CD14-positive monocyte (primary cell): ENCODE measurements at places on chromosomes 7 and 10. TPM values are rescaled to one million over a fixed set of nuclear protein-coding genes. Genes with fewer than 3 reads are reported as not detected.

GRCh38 chr7:158814637-158815036 lies 14.7 kb downstream of the ESYT2 start:
- DNase-seq, result peak; percentile 28

DNA sequence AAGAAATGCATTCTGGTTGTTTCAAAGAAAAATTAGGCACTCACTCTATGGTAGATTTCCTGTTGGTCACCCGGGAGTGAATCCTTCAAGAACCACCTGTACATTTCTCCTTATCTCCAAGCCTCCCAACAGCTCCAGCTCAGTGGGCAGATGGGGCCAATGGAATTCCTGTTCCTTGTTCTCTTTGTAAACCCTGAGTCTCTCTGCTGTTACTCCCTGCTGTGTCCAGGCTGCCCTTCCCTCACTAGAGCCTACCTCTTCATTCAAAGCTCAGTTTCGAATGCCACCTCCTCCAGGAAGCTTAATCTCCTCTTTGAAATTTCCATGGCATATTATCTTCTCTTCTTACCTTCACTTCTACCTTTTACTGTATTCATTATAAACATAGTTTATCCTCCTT lies 3.5 kb upstream of the BMPER start:
- DNase-seq, result no peak

DNA sequence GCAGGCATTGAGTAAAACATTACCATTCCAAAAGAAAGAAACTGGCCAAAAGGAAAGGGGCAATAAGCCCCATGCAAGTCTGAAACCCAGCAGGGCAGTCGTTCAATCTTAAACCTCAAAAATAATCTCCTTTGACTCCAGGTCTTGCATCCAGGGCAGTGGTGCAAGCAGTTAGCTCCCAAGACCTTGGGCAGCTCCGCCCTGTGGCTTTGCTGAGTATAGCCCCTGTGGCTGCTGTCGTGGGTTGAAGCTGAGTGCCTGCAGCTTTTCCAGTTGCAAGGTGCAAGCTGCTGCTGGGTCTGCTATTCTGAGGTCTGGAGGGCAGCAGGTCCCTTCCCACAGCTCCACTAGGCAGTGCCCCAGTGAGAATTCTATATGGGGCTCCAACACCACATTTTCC lies 580.1 kb upstream of the AUTS2 start:
- DNase-seq, result no peak

- DNase-seq, result no peak
Observed at GRCh38 chr10:86979977-86980448, 11.7 kb downstream of the ADIRF start.

DNA sequence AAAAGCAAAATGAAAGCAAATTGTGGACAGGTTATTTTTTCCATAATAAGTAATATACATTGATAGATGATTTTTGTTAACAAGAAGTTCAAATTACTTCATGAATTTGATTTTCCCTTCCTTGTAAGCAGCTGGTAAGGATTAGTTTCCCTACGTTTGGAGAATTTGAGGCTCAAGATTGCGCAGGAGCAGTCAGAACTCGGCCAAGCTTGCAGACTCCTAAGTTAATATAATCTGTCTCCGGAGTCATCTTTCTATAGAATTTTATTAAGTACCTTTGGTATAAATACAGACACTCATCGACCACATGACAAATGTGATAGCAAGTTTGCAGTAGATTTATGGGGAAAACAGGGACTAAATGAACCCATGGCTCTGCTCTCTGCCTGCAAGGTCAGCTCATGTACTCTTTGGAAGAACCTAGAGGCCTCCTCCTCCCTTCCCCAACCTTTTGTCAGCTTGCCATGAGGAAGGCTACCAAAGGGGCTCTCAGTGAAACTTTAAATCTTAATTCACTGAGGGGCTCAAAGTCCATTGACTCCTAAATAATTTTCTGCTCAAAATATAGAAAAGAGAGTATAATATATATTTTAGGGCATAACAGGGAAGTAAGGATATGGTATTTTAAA lies 89.2 kb upstream of the CTTNBP2 start:
- DNase-seq, result no peak

Gene SLC13A1
- not detected for polyA plus RNA-seq

- no peak for DNase-seq
Observed at GRCh38 chr7:35677582-35678356, 17.2 kb downstream of the HERPUD2 start.

Gene NEBL
- not detected in 2 replicates for polyA plus RNA-seq

DNA sequence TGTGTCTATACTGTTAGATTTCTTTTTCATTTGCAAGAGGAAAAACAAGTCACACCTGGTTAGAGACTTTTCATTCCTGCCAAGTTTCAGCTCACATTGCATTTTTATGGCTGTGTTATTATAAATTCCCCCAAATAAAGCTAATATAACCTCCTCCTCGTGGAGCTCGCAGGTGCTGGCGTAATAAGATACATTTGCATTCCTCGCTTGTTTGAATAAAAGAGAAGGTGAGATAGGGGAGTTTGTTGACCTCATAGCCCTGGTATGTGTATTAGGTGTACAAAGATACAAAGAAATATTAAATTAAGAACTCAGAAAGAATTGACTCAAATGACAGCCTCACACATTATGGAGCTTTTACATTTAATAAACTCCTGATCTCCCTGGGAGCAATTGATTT lies 257.7 kb upstream of the SP8 start:
- DNase-seq, result no peak

GRCh38 chr7:147997636-147998035 lies 592.9 kb upstream of the C7orf33 start:
- no peak for DNase-seq

GRCh38 chr7:14685167-14685566 lies 217.4 kb downstream of the DGKB start:
- DNase-seq, result no peak

Gene JAZF1
- 12.4 and 18.1 TPM in 2 replicates for polyA plus RNA-seq

DNA sequence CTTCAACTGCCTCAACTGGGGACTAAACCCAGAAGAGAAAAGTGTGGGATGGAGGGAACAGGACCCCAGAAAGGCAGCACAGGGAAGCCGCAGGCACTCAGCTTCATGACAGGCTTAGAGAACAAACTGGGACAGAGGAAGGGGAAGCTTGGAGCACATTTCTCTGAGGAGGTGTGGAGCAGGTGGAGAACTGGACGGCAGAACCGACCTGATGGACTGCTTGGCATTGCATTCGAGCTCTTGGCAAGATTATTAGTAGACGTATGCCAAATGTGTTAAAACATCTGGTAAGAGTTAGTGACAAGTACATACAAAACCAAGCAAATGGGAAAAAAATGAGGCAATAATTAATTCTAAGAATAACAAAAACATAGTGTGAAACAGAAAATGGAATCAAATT lies 335.7 kb downstream of the SFMBT2 start:
- no peak for DNase-seq

Gene NPTX2
- polyA plus RNA-seq, result not detected

GRCh38 chr10:129438024-129438423 lies 29.0 kb upstream of the MGMT start:
- no peak for DNase-seq

Gene IL2RA
- not detected for polyA plus RNA-seq

Gene CPN1
- polyA plus RNA-seq, result not detected in 2 replicates

GRCh38 chr7:39353615-39354376 lies 212.4 kb upstream of the YAE1 start:
- DNase-seq, result no peak

- DNase-seq, result peak; percentile 71
Observed at GRCh38 chr10:117004227-117005025, 561 bp downstream of the SHTN1 start.

- no peak for DNase-seq
Observed at GRCh38 chr7:12220389-12221046, 9.4 kb downstream of the TMEM106B start.

DNA sequence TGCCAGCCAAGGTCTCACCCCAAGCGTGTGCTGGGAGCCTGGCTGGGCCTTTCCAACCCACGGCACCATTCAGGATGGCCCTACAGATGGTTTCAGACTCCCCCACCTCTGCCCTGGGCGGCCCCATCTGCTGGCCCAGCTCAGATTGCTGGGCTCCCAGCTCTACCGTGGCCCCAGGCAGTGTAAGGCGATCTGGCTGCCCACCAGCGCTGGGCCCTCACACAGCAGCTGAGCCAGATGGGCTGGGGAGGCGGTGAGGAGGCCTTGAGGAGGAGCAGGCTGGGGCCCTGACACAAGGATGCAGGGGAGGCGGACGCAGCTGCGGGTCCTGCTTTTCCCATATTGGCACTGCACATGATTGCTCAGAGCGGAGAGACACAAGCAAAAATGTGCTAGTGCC lies 162.8 kb downstream of the NRF1 start:
- DNase-seq, result no peak

Gene LRRN3
- not detected in 2 replicates for polyA plus RNA-seq

DNA sequence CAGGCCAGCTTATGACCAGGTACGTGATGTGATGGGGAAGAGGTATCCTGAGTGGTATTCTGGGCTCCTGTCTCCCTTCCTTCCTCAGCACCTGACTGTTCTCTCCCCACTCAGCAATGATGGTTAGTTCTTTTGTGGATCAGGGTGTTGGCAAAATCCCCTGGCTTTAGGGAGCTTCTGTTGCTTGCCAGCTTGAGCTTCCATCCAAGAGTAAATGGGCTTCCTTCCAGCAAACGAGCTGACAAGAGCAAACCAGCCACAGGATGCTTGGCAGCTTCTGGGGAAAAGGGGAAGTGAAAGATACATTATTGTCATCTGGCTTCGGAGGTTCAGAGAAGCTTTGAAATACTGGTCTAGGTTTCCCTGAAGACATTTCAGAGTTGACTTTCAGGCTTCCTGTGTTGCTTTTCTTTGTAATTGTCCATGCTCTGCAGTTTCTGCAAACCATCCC lies 5.2 kb downstream of the DUSP5 start:
- peak; percentile 79 for DNase-seq

GRCh38 chr10:88062385-88062784 lies 199.0 kb downstream of the PTEN start:
- DNase-seq, result peak; percentile 22

GRCh38 chr7:103025341-103025740 lies 49.3 kb downstream of the FBXL13 start:
- DNase-seq, result no peak

GRCh38 chr7:126378642-126379041 lies 874.1 kb downstream of the GRM8 start:
- DNase-seq, result no peak

DNA sequence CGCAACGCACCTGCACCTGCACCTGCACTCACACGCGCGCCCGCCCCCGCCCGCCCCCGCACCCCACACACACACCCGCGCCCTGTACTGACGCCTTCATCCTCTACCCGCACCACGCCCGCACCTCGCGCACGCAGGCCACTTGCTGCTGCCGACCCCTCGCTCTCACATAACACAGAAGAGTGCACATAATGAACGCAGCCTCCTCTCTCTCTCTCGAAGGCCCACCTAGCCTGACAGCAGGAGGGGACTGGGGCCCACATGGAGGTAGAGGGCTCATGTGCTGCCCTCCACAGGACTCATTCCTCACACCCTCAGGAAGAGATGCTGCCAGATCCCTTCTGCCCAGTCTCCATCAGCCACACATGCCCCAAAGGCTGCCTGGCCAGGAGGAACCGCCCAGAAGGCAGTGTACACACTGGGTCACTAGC lies 432 bp upstream of the CAMK2B start:
- DNase-seq, result no peak

- DNase-seq, result peak; percentile 52
Observed at GRCh38 chr10:14184841-14185315, 145.8 kb downstream of the FRMD4A start.

DNA sequence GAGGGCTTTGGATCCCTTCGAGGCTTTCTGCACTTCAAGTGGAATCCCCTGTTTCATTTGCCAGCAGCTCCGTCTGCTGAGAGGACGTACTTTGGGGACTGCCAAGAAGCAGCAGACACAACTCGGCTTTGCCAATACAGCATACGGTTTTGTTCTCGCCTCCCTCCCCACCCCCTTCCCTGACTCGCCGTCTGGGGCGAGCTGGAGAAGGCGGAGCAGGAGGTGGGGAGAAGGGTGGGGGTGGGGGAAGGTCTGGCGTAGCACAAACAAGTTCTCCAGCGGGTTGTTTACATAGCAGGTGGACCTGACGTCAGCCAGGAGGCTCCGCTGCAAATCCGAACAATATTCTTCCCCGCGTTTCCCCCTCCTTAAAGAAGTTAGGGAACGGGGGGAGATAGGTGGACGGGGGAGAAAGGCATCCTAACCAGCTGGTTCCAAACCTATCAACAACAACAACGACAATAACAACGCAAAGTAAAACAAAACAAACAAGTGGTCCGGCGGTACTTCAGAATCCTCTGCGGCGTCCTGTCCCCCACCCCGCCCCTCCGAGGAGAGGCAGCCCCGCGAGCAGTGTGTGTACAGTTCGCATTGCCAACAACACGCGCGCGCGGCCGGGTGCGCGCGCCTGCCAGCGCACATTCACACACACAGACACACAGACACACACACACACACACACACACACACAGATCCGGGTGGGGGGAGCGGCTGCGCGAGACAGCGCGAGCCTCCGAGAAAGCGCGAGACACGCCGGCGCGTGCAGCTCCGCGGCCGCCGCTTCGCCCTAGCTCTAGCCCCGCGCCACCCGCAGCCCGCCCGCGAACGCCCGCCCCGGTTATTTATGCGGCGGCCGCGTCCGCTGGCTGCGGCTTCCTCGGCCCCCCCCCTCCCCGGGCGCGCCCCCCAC lies 167.0 kb upstream of the PPP1R3A start:
- DNase-seq, result no peak

GRCh38 chr7:44534501-44534900 lies 6.6 kb downstream of the NPC1L1 start:
- DNase-seq, result peak; percentile 15

Gene UCN3
- polyA plus RNA-seq, result not detected in 2 replicates

DNA sequence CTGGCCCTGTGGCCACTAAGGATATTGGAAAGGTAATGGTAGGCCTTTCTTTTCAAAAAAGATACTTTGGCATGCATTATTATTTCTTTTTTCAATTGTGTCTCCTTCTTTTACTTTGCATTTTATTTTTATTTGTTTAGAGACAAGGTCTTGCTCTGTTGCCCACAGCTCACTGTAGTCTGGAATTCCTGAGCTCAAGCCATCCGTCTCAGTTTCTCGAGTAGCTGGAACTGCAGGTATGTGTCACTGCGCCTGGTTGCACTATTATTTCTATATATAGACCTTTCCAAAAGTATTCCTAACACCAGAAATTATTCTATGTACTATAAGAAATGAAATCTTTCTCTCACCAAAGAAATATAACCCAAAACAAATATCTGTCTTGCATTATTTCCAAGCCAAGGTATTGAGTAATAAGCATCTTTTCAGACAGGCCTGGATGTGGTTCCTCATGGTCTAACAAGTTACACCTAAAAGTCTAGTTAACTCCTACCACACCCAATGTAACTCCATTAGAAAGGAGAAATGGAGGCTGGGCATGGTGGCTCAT lies 500.8 kb upstream of the ANKRD30A start:
- no peak for DNase-seq

- no peak for DNase-seq
Observed at GRCh38 chr10:51369903-51370302, 295.6 kb downstream of the PRKG1 start.

Gene GNGT1
- polyA plus RNA-seq, result not detected

GRCh38 chr10:131929122-131929845 lies 28.5 kb downstream of the PPP2R2D start:
- no peak for DNase-seq

Gene NRG3
- polyA plus RNA-seq, result not detected in 2 replicates

Gene OR2A7
- not detected for polyA plus RNA-seq
